ENCODE measurements at places on chromosomes 7 and 10.

DNA sequence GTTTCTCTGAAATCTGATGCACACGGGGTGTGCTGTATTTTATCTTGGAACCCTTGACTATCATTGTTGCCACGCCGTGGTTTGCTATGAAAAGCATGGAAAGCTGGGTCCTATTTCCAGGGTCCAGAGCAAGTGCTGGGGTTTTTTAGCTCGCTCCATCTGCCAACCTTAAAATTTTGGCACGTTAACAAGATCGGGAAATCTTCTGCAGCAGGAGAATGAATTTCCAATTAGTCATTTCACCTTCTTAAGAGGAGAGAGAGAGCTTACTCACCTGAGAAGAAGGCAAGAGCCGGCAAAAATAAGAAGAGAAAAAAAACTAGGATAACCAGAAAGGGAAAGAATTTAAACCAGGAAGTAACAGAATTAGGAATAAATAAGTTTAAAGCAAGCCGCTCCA lies 223.6 kb upstream of the CELF2 start:
- no peak for DNase-seq

- DNase-seq, result no peak
These were observed 38.3 kb downstream of the C1QL3 start for GRCh38 chr10:16483241-16483917.

DNA sequence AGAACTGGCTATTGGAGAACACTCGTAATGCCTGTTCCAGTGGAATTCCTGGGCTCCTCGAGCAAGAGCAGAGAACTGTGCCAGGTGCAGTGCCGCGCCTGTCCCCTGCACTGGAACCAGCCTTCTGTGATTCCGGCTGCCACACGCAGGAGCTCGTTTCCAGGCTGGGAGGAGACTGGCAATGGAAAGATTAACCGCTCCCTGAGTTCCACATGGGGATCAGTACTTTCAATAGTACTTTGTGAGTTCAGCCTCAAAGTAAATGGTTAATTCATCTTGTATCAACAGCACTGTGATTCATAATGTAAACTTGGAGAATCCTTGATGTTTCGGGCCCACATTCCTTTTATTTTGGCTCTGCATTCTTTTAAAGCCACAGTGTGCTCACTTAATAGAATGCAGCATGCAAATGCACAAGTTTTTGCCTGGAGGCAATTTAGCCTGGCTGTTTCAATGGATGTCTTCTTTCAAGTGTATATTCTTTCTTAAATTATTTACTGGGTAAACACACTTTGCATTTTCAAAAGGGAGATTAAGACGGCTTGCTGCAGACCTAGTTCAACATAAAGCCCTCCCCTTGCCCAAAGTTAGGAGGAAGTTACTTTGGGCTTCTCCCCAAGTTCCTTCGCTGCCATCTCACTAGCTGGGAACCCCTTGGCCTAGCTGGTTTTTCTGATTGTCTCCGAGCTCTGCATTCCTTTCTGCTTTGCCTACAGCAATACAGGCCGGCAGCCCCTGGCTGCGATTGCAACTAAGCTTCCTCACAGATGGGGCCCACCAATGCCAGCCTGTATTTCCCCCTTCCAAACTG lies 138.1 kb upstream of the TCF7L2 start:
- DNase-seq, result no peak

DNA sequence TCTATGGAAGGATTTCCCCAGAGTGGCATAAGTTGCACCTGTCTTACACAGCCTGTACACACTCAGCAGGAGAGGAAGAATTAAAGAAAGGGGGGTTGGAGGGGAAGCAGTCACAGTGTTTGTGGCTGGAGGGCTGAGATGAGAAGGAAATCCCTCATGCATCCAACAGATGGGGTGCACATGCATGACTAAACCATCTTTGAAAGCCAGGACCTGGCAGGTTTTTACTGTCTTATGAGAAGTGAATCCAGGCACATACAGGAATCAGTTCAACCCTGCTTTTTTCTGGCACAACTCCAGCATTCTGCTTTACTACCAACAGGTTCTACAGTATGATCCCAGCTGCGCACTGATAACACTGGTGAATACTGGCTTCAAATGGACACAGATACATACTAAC lies 107.7 kb downstream of the CACNA2D1 start:
- DNase-seq, result no peak

DNA sequence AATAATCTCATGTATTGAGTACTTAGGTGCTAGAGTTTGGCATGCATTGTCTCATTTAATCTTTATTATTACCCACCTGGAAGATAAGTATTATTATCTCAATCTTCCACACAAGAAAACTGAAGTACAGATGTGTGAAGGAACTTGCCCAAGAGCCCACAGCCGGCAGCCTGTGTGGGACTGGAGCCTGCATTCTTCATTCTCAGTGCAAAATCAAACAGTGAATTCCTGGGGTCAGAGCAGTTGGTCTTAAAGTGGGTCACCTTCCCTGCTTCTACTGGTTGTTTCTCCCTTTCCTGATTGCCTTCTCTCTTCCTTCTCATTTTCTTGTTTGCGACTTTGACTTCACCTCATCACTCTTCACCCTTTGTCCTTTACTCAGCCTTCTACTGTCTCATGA lies 144.7 kb upstream of the LYZL1 start:
- DNase-seq, result no peak

- no peak for DNase-seq
These were observed 62.4 kb downstream of the DNAJB6 start for GRCh38 chr7:157399086-157399687.

DNA sequence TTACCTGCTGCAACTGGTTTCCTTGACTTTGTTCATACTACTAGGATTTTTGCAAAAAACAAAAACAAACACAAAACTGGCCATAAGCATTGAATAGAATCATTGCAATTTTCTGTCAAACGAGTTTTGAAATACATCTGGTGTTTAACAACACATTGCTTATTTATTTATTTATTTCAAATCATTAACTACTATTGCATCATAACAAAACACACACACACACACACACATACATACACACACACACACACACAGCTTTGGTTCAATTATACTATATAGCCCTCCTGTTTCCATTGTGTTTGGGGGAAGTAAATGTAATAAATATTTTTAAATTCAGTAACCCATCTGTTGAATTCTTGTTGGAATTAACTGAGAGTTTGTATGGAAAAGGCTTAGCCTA lies 43.8 kb downstream of the NRG3 start:
- DNase-seq, result no peak

DNA sequence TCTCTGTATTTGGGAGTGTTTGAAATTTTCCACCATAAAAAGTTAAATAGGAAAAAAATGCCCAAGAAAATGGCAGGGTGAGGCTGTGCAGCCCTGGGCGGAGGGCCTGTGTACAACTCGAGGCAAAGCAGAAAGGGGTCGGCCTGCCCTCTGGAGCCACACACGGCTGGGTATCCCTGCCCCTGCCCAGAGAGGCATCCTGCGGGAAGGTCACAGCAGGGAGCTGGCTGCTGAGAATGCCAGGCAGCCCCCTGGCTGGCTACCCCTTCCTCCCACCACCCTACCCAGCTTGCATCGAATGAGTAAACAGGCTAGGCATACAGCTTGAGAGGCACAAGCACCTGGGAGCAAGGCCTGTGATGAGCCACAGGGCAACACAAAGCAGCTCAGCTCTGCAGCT lies 46.1 kb downstream of the CAMK2B start:
- no peak for DNase-seq

GRCh38 chr10:70458329-70459060 lies 17.0 kb upstream of the NODAL start:
- peak; percentile 29 for DNase-seq

DNA sequence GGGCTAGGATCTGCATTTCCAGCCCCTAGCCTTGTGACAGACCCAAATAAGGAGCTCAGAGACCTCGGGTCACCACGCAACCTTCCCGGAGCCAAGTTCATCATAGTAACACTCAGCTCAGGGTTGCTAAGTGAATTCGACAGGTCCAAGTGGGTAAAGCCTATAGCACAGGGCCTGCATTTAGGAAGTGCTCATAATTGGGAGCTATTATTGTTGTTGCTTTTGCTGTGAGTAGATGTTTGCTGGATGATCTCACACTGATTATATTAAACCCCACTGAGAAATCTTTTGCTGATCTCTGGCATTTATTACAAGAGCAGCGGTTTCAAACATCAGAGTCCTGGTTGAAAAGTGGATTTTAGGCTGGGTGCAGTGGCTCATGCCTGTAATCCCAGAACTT lies 20.3 kb upstream of the SAR1A start:
- no peak for DNase-seq

DNA sequence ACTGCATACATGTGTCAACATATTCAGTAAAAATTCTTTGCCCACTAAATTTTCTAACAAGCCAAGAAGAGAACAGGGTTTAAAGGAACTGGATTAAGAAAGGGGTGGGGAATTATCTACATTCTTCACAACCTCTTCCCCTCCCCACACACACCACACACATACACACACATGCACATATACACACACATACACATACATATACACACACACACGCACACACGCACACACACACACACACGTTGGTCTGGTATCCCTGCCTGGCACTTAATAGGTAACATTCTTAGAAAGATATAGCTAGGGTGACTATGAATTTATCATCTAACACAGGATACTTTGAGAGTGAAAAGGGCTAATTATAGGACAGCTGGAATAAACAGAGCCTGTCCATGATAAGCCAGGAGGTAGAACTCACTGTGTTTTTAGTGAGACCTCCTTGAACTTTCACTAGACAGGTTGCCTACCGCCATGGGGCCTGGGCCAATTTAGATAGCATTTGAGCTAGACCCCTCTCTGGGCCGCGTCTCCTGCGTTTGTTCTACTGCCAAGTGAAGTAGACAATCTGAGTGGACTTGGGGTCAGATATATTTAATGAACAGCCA lies 33.1 kb upstream of the EPC1 start:
- DNase-seq, result no peak

DNA sequence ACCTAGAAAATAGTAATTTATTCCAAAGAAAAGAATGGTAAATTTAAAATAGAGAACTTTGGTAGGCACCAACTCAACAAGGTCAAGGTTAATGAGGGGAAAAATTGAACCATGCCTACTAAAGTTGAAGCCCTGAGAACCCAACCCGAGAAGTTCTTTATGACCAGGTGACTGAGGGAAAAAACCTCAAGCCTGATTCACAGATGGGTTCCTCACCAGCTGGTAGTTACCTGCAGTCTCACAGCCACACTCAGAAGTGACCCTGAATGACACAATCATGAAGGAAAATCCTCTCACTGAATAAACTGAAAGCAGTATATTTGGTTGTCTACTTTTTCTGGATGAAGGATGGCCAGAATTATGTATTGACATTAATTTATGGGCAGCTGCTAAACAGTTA lies 7.0 kb downstream of the C10orf67 start:
- DNase-seq, result no peak

- DNase-seq, result no peak
These were observed 8.9 kb upstream of the DYNC2I1 start for GRCh38 chr7:158847451-158847866.

DNA sequence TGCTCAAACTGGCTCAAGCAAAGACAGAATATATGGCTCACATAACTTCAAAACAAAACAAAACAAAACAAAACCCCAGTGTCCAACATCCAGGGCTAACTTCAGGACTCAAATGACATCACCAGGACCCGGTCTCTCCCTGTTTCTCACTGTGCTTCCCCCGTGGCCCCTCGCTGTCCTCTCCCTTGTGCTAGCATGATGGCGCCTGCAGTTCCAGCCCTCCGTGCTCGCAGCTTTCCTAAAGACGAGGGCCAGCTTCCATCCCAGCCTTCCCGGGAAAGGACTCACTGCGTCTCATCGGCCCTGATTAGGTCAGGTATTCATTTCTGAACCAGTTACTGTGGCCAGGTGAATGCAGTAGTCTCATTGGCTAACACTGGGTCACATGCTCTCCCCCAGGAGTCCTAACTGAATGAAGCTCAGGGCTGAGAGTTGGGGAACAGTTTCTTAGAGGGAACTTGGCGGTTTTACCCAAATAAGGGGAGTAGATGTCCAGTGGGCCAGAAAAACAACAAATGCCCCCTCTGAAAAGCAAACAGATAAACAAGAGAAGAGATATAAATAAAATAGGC lies 33.0 kb upstream of the CTBP2 start:
- no peak for DNase-seq

DNA sequence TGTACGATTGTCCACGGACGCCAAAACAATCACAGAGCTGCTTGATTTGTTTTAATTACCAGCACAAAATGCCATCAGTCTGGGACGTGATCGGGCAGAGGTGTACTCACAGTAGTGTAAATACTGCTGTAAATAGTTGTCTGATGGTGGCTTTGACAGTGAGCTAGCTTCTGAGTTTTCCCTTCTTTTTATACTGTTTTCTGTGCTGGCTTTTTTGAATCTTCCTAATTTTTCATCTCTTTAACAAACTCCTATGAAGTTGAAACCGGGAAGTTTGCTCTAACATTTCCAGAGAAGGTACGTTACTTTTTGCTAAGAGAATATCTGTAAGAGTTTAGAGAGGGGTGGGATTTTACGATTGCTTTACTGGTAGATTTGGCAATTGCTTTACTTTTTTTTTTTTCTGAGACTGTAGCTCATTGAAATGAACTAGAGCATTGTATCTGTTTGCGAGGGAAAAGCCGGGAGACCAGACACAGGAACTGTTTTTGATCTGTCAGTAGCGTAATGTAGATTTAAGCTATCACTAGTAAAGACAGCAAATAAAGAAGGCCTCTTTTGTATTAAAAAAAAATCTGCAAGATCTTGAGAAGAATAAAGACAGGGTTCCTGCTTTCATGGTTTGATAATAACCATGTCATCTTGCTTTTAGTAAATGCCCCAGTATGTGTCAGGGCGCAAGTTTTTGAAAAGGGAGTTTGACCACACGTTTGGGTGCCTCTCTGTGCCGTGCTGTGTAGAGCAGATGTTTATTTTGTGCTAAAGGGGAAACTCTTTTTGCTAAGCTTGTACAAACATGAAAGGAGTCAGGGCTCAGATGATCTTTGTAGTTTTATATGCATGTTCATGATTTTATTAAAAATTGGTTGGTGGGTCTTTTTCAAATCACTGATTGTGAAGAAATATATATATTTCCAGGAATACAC lies 712 bp downstream of the FOXP2 start:
- no peak for DNase-seq

DNA sequence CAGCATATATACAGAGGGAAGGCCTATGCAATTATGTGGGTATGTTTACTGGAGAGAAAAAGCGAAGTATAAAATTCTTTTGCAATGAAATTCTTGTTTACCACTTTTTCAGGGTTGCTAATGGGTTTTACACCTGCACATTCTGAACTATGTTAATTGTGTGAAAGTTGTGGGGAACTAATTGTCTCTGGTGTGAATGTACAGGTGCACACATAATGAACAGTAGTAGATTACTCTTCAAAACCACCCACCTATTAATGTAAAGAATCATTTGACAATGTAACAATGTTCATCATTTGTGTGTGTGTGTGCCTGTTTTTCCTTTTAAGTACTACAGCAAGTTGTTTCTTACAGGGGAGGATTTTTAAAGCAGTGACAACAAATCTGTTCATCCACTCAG lies 80.0 kb upstream of the FEZF1 start:
- DNase-seq, result no peak

Measured in activated CD4-positive, alpha-beta T cell treated with anti-CD3 and anti-CD28 coated beads for 1 hour (primary cell).